ENCODE measurements at places on chromosomes 1 and 21.

DNA sequence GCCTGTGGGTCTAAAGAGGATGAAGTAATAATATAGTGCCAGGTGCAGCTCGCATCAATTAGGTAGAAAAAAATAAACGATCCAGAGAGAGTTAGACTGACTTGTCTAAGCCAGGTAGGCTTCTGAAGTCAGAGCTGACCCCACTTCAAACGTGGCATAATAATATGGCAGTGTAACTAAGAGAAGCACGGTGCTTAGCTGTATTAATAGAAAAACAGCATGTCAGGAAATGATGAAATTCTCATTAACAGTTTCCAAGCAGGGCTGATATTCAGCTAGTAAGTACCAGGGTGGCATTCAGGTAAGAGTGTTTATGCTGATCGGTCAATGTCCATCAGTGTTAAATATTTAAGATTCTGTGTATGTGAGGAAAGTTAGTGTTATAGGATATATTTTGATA, 145.8 kb upstream of the SAMSN1 start:
- no peak for DNase-seq

DNA sequence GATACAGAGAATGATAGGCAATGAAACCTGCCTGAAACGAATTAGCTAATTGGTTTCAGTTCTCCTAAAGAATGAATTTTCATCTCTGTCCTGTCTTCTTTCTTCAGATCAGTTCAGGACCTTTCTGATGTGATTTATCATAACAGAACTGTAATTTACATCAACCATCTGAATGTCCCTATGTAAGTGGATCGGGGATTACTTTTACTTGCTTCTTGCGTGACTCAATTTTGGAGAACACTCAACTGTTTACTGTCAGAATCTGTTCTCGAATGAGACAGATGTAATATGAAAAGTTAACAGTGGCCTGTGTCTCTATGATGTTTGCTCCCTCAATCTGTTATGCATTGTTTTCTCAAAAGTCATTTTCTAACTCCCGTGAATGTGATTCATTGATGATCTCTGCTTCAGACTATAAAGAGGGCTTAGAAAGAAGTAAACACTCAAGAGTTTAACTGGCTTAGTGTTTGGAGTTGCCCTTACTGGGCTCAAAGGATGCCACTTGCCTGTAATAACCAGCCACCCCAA, 111.0 kb downstream of the GABPA start:
- DNase-seq, result no peak

- DNase-seq, result no peak
Measured at GRCh38 chr1:115649964-115650363, 8.2 kb downstream of the VANGL1 start.

DNA sequence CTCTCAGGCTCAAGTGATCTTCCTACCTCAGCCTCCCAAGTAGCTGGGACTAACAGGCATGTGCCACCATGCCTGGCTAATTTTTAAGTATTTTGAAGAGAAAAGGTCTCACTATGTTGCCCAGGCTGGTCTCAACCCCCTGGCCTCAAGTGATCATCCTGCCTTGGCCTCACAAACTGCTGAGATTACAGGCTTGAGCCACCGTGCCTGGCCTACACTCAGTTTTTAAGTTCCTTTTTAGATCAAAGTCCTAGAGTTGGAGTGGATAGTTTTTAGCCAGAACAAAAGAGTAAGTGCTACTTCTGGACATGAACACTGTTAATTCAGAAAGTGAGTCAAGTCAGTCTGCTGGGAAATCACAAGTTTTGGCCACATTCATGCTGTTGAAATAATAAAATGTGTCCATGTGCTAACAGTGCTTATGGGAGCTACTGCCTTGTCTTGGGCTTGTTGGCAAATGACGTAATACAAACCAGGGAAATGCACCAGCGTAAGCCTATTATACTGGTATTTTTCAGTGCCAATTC, 84.2 kb downstream of the NDUFS5 start:
- DNase-seq, result no peak

DNA sequence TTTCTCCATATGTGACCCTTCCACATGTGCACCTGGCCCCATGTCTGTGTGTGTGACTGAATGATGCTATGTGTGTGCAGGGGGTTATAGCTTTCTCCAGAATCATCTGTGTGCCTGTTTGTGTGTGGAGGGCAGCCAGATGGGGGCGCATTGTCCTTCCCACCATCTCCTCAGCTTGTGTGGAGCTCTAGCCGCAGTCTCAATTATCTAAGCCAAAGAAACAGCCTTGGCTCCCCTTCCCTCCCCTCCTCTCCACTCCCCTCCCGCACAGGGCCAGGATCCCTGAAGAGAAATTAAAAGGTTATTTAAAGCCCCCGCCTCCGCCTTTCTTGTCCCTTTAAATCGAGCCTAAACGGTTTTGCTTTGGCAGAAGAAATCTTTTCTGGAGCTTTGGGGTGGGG, 1.8 kb upstream of the DMBX1 start:
- DNase-seq, result no peak

- no peak for DNase-seq
Measured at GRCh38 chr1:76690766-76691165, 176.5 kb upstream of the ST6GALNAC5 start.

DNA sequence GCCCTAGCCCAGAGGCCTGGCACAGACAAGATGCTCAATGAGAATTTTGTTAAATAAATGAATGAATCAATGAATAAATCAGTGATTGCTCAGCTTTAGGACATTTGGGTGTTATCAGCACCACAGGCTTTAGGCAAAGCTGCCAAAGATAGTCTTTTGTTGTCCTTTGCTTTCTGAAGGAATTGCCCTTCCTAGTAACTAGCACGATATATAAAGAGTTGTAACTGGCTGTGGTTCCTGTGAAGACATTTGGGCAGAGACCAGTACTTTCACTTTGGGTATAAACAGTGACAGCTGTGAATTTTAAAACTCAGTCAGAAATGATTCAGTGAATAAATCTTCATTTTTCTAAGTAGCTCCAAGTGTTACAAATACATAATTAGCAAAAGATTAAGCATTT, 13.3 kb downstream of the RNU5D-1 start:
- DNase-seq, result no peak

- peak; percentile 19 for DNase-seq
Measured at GRCh38 chr1:6984986-6985385, 199.7 kb downstream of the CAMTA1 start.

DNA sequence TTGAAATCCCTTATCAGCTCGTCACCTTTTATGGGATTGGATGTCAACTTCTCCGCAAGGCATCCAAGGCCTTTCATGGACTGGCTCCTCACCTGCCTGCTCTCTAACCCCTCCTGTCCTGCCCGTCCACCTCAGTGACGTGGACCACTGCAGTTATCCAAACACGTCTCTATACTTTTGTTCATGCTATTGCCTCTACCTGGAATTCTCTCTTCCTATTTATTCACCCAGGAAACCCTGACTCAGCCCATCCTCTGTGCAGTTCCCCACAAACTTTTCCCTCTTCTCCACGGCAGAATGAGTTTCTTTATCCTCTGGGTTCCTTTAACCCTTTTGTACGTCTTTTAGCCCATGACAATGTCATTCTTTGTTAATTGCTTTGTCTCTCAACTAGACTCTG, 5.1 kb upstream of the UTP25 start:
- no peak for DNase-seq

DNA sequence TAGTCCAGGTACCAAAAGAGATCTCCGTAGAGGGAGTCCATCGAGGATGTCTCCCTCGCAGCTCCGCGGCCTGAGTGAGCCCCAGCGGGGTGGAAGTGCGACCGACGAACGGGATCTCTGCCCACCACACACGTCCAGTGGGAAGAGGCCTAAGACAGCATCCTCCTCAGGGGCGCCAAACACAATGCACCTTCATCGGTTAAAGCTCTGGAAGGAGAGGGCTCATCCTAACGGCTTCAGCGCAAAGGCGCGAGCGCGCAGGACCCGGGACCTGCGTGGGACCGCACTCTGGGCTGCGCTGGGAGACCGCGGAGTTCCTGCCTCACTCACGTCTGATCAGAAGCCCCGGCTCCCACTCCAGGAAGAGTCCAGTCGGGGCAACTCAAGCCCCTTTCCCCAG, 7.6 kb downstream of the SLC25A24 start:
- no peak for DNase-seq

DNA sequence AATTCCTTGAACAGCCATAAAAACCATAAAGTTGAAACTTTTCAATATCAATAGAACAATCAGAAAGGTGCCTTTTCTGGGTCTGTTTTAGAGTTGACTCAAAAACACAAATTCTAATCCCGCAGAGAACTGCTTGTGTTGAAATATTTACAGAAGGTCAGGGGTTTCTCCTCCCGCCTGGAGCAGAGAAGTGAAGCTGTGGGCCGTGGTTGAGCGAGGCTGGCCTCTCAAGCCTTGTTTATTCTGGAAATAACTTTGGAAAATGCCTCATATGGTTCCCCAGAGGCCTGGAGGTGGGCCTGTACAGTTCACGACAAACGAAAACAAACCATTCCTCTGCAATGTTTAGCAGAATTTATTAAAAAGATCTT, 90.8 kb upstream of the ERRFI1 start:
- DNase-seq, result no peak

GRCh38 chr1:207284209-207284897, 37.1 kb upstream of the CD55 start:
- no peak for DNase-seq

- DNase-seq, result no peak
Measured at GRCh38 chr21:29166323-29166722, 35.9 kb downstream of the MAP3K7CL start.

- DNase-seq, result no peak
Measured at GRCh38 chr1:232269988-232270387, 359.9 kb downstream of the SIPA1L2 start.

- no peak for DNase-seq
Measured at GRCh38 chr1:66354311-66355201, 179.4 kb upstream of the SGIP1 start.

GRCh38 chr1:84849357-84849975, 43.5 kb downstream of the LPAR3 start:
- DNase-seq, result no peak

- peak; percentile 44 for DNase-seq
Measured at GRCh38 chr1:21220815-21221214, 44.1 kb upstream of the EIF4G3 start.

DNA sequence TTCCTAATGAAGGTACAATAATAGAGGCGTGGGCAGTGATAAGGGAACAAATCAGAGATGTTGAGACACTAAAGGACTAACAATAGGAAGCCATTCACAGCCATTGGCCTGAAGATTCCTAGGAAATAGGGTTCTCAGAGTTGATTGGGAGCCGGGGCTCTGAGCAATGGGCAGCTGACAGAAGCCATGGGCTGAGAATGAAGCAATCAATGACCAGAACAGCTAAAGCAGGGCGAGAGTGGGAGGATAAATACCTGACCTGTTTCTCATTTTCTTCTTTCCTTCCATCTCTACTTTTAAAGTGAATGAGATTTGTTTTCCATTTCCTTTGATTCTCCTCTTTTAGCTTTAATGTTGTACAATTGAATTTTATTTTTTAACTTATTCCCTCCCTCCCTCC, 774.7 kb upstream of the ADGRL4 start:
- DNase-seq, result no peak

DNA sequence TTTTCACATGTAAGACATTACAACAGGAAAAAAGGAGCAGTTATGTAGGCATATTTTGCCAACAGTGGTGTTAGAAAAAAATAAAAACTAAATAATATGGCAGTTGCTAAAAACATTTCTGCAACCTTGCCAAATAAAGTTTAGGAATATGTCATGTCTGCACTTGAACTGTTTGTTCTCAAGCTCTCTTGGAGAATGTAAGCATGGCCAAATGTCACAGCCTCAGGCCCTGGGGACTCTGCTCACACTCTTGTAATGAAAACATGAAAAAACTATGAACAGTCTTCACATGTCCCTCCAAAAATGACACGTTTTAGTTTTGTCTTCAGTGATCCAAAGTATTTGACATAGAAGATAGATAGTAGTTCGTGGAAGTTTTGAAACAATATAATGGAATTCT, 753.3 kb downstream of the LTN1 start:
- no peak for DNase-seq

DNA sequence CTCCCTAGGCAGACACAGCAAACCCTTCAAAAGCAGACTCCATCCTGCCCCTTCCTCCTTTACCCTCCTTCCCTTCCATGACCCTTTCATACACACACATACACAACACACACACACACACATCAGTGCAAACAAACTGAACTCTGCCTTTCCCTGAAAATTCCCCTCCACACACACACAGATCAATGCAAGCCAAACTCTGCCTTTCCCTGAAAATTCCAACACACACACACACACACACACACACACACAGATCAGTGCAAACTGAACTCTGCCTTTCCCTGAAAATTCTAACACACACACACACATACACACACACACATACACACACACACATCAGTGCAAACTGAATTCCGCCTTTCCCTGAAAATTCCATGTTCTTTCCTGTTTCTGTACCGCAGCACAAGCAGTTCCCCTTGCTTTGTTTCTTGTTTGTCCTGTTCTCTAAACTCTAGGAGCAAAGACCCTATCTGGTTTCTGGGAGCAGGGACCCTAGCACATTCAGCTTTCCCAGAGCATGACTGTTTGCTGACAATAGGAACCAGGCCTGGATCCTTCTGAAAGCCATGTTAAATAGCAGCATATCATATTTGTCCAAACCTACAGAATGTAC, 91.0 kb downstream of the PTPN14 start:
- no peak for DNase-seq

- DNase-seq, result no peak
Measured at GRCh38 chr21:32812035-32812434, 40.5 kb upstream of the PAXBP1 start.

DNA sequence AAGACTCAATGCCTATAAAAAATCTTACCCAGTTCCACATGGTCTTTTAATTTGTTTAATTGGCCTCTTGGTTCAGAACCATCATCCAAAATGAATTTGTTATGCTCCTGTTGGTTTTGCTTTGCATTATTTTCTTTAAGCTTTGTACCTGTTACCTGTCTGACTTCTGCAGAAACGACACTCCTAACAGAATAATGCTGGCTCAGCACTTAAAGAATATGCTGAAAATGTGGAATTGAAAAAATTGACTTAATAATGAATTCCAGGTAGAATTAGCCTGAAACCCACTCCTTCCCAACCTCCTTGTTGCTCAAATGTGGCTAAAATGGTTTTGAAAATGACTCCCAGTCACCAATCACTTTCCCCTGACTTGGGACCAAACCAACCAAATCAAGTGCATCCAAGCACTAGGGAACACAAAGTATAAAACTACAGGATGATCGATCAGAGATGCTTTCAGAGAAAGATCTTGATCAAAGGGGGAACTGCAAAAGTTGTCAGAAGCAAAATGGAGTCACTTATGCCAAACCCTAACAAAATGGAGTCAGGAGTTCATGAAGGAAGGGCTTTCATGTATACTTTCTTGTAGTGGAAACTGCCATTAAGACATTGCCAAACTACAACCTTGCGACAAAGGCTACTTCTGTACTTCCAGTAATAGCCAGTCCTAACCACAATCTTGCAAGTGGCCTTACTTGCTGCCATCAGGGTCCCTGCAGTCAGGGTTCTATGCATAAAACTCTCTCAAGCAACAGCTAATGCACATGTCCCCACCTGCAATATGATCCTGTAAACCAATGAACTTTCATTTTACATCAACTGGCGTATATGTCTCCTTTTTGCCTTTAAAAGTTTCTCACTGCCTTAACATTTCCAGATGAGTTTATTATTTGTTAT, 5.4 kb downstream of the GBP7 start:
- no peak for DNase-seq

DNA sequence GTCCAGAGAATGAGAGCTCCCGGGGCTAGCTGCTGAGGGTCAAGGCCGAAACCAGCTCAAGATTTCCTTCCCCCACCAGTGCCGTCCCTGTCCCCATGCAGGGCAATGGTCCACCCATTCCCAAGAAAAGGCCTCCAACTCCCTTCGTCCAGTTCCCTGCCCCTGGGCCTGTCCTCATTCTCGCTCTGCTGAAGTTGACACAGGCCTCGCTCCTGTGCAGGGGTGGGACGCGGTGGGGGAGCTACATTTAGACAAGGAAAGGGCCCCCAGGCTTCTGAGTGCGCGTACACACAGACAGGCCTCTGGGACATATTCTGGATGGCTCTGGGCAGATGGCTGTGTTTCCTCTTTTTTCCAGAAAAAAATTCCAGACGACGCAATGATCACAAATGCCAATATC, 188.3 kb downstream of the ETS2 start:
- DNase-seq, result no peak
